ENCODE measurements at places on chromosomes 13 and 19.

DNA sequence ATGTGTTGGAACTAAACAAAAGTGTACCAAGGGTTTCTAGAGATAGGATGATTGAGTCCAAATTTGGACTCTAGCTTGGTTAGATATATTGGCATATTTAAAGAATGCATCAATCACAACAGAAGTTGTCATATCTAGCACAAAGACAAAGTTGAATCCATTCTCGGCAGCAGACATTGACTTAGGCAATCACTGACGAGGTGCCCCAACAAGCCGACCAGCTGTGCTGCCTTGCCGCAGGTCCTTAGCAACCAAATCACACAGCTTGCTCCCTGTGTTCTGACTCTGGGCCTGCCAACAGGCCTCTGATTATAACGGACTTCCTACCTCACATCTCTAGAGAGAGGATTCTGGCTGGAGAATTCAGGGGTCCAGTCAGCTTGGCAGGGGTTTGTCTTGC is 208.7 kb downstream of the MTUS2 start:
- no peak for DNase-seq

DNA sequence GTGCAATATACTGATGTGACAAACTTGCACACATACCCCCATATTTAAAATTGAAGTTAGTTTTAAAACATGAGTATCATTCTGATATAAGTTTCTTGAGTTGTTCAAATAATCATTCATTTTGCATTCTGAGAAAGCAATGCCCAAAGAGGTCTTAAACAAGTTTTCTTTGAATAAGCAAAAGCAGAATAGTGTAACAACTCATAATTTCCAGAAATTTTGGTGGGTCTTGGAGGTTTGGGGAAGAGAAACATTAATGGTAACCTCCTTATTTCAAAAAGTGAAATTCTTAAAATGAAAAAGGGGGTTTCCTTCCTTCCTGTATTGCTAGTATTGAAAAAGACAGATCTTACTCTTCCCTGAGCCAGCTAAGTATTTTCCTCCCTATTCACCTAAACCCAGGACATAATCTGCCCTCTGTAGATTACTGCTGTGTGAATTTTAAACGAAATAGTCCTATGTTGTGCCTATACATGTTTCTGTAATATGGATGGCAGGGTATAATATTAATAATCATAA is 30.4 kb downstream of the SLC25A15 start:
- DNase-seq: no peak

GRCh38 chr13:109815651-109816050 is 29.3 kb upstream of the IRS2 start:
- no peak for DNase-seq

DNA sequence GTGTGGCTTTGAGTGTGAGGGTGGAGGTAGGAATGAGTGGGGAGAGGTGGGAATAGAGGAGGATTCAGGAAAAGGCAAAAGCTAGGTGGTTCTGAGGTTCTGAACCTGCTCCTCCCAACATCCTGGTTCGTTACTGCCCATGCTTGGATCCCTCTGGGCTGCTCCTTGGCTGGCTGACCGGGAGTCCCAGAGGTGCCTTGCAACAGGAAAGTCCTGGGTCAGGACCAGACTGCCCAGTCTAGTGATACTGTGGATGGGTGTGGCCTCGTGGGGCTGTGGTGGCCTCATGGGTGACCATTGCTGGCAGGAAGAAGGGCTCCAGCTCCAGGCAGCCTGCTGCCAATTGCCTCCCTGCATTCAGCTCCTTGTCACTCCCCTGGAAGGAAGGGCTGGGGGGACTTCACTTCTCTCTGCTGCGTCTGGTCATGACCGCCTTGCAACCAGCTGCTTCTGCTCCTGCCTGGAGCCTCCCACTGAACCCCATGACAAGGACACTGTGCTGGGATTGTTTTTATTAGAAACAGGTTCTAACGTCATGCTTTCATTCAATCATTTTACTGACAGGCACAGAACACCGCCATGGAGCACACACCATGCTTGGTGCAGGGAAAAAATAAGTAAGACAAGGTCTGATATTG is 61.5 kb upstream of the UBL3 start:
- no peak for DNase-seq

GRCh38 chr13:111845621-111846351 is 221.2 kb upstream of the SOX1 start:
- DNase-seq: peak; percentile 64

DNA sequence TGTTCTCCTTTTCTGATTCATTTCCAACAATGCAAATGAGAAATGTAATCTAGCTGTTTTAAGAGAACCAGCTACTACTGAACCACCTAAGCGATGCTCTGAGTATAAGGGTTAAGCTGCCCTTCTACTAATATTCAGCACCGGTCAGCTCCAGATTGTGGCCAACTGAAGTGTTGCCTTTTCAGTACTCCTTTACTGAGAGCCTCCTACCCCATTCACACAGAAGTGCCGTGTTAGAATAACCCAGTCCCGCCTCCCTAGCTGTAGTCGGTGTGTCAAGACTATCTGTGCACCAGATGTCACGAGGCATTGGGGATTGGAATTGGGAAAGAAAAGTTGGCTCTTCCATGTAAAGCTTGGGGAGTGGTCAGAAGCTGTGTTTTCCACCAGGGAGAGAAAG is 45.4 kb downstream of the FAM124A start:
- no peak for DNase-seq

DNA sequence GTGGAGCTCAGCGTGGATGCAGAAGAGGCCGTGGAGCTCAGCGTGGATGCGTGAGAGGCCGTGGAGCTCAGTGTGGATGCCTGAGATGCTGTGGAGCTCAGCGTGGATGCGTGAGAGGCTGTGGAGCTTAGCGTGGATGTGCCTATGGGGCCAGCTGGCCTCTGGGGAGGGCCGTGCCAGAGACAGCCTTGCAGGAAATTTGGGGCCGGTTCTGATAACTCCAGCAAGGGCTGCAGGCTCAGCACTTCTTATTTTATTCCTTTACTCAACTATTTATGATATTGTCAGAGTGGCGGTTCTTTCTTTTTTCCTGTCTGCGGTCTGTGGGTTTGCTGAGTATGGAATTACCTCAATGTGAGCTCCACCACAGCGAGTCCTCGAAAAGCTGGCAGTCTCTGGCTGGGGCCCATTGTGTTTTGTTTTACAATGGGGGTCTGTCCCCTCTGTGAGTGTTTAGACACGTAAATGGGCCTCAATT is 17.8 kb upstream of the TMEM255B start:
- no peak for DNase-seq

DNA sequence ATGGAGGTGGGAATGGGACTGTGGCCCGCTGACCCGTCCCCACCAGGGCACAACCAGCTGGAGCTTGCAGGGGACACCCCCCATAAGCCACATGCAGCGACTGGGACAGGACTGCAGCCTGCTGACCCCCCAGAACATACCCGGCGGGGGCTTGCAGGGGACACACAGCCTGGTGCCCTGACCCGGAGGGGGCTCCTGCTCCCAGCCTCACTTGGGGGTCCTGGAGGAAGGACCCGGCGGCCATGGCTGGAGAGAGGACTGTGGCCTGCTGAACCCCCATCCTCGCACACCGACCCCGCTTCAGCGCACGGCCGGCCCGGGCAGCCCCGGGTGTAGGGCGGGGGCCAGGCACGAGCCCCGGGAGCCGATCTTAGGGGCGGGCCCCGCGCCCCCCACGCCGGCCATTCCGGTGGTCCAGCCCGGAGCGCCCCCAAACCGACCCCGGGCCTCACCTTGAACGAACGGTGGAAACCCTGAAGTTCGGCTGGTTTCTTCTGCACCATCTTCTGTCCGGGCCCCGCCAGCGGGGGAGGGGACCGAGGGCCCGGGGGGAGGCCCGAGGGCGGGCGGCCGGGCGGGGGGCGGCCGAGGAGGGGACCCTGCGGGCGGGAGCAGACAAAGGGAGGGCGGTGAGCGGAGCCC is 574 bp downstream of the MKNK2 start:
- DNase-seq: no peak

DNA sequence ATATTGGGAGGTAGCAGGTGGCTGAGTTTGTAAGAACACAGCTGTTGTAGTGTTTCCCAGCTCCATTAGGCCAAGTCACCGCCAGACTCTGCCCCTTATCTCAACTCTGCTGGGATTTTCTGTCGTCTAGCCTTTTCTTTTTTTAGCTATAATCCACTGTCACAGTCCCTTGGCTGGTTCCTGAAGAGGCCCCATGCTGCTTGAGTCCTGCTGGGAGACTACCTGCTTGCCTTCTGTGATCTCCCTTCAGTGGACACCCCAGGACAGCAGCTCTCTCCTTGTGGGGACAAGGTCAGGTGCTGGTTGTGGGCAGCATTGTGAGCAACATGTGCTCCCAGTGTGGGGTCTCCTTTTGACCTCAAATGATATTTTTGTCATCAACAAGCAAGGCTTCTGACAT is 195.0 kb upstream of the ATXN8OS start:
- no peak for DNase-seq

GRCh38 chr13:67914535-67914934 is 684.4 kb upstream of the PCDH9 start:
- no peak for DNase-seq

DNA sequence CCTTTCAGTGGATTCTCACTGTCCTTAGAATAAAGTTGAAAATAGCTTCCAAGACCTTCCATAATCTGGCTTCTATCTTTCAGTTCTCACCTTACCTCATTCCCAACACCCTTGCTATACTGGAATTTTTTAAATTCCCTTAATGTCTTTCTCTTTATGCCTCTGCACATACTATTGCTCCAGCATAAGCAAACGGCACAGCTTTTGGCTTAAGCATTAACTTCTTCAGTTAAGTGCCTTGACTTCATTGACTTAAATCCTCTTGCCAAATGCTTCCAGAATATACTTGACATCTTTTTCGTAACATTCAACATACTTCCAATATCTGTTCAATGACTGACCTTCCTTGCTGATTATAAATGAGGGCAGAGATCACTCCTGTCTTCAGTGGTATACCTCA is 34.0 kb downstream of the SERPINE3 start:
- no peak for DNase-seq

GRCh38 chr19:55447421-55448174 is 4.5 kb upstream of the SHISA7 start:
- peak; percentile 86 for DNase-seq

- no peak for DNase-seq
Measured at GRCh38 chr19:40150170-40150569, 41.1 kb upstream of the MAP3K10 start.

DNA sequence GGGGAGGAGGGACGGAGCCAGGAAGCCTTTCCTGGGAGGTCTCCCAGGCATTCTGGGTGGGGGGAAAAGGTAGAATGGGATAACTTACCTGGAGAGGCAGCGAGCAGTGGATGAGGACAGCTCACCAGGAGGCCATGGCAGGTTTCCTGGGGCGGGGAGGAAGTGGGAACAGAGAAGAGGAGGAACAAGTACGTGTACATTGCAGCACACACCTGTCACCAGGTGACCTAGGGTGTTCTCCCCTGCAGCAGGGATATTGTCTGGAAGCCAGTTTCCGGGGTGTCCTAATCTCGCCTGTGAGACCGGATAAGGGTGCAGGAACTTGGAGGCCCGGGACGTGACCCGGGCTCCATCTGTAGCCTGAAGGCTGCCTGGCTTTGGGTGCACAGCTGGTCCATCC is at the start of gene FUT3:
Gene FUT3, minus strand, starts transcription at position 148 of the 400 bp plus-strand sequence.
- DNase-seq: peak; percentile 64

GRCh38 chr13:98771838-98772611 is 19.6 kb upstream of the SLC15A1 start:
- no peak for DNase-seq

- peak; percentile 54 for DNase-seq
Measured at GRCh38 chr19:11142528-11143171, 12.9 kb downstream of the SPC24 start.

GRCh38 chr13:44768239-44768638 is 192.1 kb upstream of the TSC22D1 start:
- DNase-seq: no peak

DNA sequence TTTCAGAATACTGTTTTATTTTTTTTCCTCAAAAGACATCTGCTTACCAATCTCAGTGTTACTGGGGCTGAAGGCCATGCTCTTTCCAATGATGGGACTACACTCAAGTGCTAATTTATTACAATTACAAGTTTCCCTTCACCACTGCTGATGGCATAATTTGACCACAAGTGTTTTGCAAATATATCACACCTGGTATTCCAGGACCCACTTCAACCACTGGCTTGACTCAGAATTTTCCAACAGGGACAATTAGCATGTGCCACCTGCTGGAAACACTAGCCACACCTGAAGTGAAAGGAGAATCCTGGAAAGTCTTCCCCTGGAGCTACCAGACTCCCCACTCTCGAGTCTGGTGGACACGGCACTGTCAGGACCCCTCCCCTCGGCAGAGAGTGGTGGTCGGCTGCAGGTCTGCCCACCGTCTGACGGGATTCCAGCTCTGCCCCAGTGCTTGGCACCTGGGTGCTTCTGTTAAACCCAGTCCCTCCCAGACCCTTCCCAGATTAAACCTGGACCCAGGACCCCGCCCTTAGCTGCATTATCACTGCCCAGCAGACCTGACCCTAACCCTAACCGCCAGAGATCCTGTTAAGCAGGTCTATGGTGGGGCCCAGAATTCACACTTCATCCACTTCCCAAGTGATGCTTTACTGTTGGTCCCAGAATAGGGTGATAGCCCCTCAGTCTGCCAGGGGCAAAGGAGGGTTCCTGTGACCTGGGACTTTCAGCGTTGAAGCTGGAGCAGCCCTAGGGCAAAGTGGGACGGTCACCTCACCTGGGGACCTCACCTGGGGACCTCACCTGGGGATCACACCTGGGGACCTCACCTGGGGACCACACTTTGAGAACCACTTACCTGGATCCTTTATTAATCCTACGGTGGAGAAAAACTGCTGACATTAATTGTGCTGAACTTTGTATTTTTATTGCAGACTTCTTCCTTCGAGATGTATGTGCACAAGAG is 17.6 kb upstream of the RASA3 start:
- peak; percentile 95 for DNase-seq

GRCh38 chr19:5991244-5991838 is 13.4 kb upstream of the RANBP3 start:
- DNase-seq: no peak

GRCh38 chr13:113493315-113493951 is 2.9 kb upstream of the DCUN1D2 start:
- peak; percentile 48 for DNase-seq

- no peak for DNase-seq
Measured at GRCh38 chr19:42153672-42154433, 21.6 kb upstream of the POU2F2 start.

GRCh38 chr19:51702825-51703574 is 9.9 kb downstream of the SPACA6 start:
- no peak for DNase-seq

Data from DMS79 treated with DMSO at 0.1 percent for 48 hours (cell line).